Renal cortical epithelial cell (primary cell): ENCODE measurements at places on chromosomes 5 and 9. TPM values are rescaled to one million over a fixed set of nuclear protein-coding genes. Genes with fewer than 3 reads are reported as not detected.

GRCh38 chr5:158979749-158980521 lies 119.8 kb downstream of the EBF1 start:
- peak; percentile 27 for DNase-seq

BTNL8 gene
- 0.35 TPM in 1 of 2 replicates, not detected in the other for total RNA-seq

TIGD6 gene
- 3.0 and 7.7 TPM in 2 replicates for total RNA-seq

MLANA gene
- total RNA-seq: 0.05 TPM in 1 of 2 replicates, not detected in the other

DNA sequence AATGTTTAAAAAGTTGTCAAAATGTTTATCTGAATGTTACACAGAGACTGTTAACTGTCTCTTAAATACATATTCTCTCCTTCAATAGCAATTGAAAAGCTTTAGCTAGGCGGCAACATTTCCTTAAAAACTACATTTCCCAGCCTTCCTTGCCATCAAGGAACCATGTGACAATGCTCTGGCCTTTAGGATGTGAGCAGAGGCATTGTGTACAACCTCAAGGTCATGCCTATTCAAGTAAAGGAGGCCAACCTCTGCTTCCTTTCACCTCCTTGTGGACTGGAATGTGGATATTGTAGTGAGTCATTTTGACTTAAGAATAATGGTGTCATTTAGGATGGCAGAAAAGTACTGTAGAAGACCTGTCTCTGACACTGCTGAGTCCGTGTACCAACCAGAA lies 23.7 kb upstream of the MROH2B start:
- DNase-seq: peak; percentile 6

GRCh38 chr5:179415291-179416060 lies 70.2 kb upstream of the ADAMTS2 start:
- no peak for DNase-seq

ITGA2 gene
- 21.3 and 54.2 TPM in 2 replicates for total RNA-seq

ITK gene
- 0.05 TPM in 1 of 2 replicates, not detected in the other for total RNA-seq

ADRA1B gene
- total RNA-seq: 1.6 and 5.4 TPM in 2 replicates

SOX30 gene
- total RNA-seq: 0.05 and 0.17 TPM in 2 replicates

BARHL1 gene
- not detected in 2 replicates for total RNA-seq

GAS1 gene
- total RNA-seq: 0.65 and 1.0 TPM in 2 replicates

DNA sequence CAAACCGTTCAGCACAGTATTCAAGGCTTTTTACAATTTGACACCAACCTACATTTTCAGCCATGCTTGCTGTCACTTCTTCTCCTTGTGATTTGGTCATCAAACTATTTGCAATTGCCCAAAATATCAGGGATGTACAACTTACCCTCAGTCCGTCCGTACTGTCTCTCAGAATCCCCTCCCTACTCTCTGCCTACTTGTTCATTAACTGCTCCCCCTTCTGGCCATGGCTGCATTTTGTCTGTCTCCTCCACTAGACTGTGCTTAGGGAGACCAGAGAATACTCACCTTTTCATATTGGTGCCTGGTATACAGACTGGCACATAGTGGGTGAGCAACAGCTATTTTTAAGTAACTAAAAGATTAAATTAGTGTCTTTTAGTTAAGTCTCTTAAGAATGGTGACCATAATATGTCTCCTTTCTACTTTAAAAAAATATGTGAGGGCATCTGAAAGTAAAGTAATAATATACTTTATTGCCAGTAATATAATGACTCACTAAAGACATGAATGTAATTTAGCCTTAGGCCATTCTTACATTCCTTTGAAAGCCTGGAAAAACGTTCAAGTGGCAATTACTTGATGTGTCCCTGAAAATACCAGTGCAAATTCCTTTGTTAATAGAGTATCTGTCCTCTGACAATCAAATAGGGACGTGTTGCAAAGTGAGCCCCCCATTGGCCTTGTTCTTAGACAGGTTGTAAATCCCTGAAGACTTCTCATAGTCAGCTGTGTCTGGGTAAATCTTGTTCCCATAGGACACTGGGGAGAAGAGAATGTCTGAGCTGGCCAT lies 27.8 kb downstream of the PRLR start:
- peak; percentile 84 for DNase-seq

PCDHB9 gene
- total RNA-seq: 0.17 and 0.60 TPM in 2 replicates

EIF4E1B gene
- total RNA-seq: not detected in 2 replicates

GRCh38 chr9:70131296-70131695 lies 87.6 kb downstream of the MAMDC2 start:
- no peak for DNase-seq

CTNND2 gene
- total RNA-seq: not detected in 2 replicates

DNA sequence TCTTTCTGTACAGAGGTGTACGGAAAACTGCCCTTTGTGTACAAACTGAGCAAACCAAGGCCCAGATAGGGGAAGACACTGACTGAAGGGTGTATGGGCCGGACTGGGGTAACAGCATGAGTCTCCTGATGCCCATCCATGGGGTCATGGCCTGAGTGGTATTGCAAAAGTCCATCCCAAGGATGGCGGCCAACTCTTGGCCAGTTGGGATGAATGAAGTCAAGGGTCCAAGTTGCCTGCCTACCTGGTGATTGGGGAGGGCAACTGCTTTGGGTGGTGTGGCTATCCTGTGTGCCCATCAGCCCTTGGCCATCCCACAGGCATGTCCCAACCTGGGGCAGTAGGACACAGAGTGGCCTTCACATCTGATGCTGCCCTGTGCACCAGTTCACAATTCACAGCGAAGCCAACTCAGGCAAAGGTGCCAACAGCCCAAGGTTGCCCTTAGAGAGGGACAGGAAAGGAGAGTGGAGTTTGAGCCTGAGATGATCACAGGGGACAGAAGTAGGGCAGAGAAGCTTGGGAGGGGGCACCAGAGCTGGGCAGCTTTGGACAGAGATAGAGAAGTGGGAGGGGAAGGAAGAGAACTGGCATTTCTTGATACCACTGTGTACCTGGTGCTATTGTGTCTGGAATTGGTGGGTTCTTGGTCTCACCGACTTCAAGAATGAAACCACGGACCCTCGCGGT lies 46.6 kb downstream of the COL15A1 start:
- DNase-seq: no peak

GPR151 gene
- not detected in 2 replicates for total RNA-seq

DNA sequence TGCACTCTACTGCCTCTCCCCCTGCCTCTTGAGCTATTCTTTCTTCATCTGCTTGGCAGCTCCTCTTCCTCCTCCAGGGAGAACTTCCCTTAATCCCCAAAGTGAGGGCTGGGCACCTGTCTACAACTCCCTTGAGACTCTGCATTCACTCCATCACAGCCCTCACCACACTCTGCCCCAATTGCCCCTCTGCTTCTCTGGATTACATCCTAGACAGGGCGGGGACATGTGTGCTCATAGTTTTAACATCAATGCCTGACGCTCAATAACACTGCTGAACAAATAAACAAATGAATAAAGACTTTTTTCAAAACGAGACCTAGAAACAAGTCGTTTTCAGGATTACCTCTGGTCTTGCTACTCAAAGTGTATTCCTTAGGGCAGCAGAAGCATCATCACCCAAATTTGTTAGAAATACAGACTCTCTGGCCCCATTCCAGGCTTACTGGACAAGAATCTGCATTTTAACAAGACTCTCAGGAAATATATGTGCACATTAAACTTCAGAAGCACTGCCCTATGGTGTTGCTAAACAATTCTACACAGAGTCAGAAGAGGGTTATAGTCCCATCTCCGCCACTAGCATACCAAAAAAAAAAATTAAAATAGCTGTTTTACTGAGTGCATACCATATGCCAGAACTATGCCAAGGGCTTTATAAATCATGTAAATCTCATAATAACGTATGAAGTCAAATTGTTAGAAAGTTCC lies 115.6 kb downstream of the CDK5RAP2 start:
- DNase-seq: no peak

DNA sequence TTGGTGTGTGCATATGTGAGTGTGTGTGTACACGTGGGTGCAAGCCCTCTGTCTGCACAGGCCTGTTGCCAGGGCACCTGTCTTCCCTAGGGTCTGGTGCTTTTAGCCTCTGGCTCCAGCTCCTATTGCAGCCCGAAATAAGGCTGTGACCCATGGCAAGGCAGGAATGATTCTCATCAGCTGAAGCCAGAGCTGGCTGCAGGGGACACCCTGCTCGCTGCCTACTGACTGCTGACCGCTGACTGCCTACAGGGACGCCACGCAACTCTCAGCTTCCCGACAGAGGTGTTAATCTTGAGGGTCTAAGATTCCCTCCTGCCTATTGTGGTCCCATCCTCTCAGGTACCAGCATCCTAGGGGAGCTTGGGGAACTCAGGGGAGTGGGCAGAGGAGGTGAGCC lies at the start of gene MYOZ3:
Gene MYOZ3 (plus strand): TSS at position 166 of the 400 bp plus-strand sequence. CDS start 1,691 bp downstream, outside the sequence.
- no peak for DNase-seq

SLC27A6 gene
- total RNA-seq: 0.10 TPM in 1 of 2 replicates, not detected in the other

- DNase-seq: peak; percentile 96
Observed at GRCh38 chr9:82939451-82939850, 123.5 kb downstream of the RASEF start.

RELL2 gene
- 5.4 and 6.9 TPM in 2 replicates for total RNA-seq

SPINK6 gene
- total RNA-seq: not detected in 2 replicates

DNA sequence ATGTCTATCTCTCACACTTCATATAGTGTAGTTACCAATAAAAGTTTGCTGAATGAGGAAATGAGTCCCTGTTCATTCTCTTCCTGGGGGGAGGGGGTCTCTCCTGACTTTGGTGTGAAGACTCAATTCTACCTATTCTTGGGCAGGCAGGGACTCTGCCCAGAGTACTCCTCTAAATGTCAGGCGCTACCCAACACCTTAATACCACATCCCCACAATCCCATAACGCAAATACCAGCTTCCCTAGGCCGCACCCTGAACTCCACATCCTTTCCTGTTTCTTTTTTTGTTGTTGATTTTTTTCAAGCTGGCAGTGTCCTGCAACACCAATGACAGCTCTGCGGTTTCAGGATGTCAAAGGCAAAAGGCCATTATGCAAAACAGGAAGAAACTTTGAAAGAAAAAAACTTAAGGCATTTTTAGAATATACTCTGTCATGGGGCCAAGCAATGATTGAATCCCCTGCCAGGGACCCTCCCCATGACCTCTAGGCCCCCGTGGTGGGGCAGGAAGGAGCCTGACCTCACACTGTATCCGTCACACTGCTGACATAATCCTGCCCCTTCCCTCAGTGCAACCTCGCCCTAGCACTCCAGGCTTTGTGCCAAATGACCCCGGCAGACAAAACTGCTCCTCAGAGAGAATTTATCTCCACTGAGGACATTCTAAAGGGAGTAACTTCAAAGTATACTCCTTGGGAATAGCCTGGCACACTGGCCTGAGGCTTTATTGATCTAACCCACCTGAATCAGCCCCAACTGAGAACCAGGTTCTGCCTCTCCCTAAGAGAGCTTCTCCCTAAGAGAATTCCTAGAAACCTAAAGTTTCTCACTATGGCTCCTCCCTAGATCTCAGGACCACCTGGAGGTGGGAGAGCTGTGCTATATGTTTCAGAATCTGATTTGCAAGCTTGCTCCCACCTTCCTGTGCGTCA lies 8.0 kb downstream of the B4GALT1 start:
- no peak for DNase-seq

DNA sequence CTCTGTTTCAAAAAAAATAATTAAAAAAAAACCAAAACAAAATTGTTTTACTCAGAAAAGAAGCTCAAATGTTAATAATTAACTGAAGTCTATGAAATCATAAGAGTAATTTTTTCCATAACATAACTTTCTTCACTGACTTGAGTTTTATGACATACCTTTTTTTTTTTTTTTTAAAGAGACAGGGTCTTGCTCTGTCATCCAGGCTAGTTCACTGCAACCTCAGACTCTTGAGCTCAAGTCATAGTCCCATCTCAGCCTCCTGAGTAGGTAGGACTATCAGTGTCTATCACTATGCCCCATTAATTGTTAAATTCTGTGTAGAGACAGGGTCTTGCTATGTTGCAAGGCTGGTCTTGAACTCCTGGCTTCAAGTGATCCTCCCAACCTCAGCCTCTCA lies 21.9 kb downstream of the SAR1B start:
- DNase-seq: no peak

- no peak for DNase-seq
Observed at GRCh38 chr9:135048758-135049444, 38.6 kb upstream of the OLFM1 start.

- DNase-seq: peak; percentile 92
Observed at GRCh38 chr9:111348821-111349271, 18.8 kb upstream of the OR2K2 start.

DNA sequence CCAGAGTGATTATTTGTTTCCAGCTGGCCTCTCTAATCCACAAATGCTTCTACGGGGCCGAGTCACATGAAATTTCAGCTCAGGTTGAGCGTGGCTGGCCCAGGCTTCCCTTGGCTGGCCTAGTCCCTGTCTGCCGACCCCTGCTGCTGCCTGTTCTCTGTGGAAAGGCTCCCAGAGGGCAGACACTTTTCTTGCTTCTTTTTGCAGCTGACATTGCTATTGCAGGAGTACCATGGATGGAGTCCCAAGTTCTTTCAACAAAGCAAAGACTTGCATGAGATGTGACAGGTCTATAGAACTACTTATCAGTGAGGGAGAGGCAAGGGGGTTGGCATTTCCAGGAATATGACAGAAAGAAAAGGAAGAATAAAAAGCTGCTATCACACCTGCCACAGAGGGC lies 287.4 kb upstream of the ARRDC3 start:
- no peak for DNase-seq

- no peak for DNase-seq
Observed at GRCh38 chr9:6239048-6239461, 23.4 kb downstream of the IL33 start.

DNA sequence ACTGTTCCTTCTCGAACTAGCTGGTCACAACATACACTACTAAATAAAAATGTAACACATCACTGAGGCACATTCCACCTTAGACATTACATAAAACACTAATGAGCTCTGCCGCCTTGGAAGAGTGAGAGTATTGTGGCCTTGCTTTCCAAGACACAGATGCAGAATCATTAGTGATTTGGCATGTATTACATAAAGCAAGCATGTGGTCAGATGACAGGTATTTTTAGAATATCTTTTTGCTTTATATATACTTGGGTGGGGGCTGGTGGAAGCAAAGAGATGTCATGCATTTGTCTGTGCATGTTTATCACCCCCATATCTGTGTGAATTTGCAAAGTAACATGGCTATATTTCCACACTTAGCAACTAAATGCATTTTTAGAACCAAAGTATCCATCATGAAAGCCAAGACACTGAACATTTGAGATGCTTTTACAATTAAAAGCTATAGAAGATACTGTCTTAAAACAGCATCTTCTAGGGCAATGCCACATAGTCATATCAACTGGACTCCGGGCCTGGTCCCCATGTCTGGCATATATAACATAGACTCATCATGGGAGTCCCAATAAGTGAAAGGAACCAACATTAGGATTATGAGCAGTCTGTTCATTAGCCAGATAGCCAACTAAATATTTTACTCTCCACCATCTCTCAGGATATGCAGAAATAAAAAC lies 213.5 kb downstream of the MEF2C start:
- no peak for DNase-seq

DNA sequence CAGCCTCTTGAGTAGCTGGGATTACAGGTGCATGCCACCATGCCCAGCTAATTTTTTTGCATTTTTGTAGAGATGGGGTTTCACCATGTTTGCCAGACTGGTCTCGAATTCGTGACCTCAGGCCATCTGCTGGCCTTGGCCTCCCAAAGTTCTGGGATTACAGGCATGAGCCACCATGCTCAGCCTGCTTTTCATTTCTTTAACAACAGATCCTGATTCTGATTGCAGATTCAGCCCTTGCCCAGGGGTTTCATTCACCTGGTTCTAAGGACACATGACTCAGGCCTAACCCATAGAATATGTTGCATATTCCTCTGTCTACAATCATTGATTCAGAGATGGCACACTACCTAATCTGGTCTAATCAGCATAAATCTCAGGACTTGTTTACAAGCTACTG lies 56.1 kb upstream of the CCDC112 start:
- no peak for DNase-seq

GRCh38 chr5:139861021-139861888 lies 65.6 kb downstream of the PSD2 start:
- DNase-seq: no peak

LECT2 gene
- total RNA-seq: not detected in 2 replicates

- peak; percentile 13 for DNase-seq
Observed at GRCh38 chr9:125633116-125633745, 73.8 kb downstream of the MAPKAP1 start.

MAMDC2 gene
- 32.9 and 39.1 TPM in 2 replicates for total RNA-seq
